ENCODE measurements at places on chromosomes 3 and 15.

DNA sequence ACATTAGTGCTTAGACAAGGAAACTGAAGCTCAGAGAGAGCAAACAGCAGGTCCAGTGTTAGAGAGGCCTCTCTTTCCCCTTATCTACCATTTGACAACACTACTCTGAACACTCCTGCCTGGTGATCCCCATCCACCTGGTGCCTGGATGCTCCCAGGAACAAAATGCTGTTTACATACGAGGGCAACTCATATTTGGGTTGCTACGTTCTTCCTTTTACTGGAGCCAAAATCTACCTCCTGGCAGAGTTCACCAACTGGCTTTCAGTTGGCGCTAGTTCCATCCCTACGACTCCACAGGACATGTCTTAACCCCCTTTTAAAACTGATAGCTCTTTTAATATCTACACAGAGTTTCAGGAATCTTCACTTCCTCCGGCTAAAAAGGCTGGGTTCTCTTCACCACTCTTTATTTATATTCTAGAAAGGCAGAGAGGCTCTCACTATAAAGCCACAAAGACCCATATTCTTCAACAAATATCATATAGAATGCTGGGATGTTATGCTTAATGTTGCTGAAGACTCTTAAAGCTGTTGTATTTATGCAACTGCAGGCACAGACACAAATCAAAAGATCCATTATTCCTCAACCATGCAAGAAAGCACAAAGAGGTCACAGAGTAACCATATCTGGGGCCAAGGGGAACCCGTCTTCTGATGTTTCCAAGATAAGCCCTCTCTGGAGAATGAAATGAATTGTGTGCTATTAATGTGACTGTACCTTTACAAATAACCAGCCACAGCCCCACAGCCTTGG is 47.9 kb downstream of the CCNB2 start:
- no peak for DNase-seq

DNA sequence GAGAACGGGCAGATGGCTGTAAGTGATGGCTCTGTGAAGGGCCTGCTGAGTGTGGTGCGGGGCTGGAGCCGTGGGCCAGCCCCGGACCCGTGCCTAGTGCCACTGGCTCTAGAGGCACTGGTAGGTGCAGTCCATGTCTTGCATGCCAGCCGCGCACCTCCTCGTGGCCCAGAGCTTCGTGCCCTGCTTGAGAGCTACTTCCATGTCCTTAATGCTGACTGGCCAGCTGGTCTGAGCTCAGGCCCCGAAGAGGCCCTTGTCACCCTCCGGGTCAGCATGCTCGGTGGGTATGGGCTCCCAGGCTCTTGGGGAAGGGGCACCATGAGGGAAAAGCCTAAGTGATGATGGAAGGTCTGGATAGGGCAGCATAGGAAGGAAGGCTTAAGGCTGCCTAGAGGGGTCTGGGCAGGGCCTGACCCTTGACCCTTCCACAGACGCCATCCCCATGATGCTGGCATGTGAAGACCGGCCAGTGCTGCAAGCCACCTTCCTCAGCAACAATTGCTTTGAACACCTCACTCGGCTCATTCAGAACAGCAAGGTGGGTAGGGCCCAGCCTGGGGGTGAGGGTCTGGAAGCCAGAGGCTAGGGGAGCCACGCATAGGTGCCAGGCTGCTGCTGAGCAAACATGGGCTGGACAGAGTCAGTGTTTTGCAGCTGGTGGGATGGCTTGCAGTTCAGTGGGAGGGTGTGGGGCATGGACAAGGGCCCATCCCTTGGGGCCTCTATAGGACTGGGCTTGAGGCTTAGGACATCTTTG is 12.1 kb downstream of the NBEAL2 start:
- no peak for DNase-seq

DNA sequence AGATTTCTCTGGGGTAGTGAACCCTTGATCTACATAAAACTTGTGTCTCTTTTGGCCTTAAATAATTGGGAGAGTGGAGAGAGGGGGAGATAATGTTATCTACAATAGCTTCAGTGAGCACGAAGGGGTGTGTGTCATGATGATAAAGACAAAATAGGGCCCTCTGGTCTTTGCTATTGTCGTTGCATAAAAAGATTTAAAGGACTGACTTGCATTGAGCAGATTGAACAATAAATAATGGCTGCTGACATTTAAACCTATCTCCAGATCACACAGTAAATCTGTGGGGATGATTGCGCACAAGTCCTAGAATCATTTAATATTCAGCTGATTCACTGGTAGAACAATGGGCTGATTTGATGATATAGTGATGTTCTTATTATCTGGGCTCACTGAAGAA is 71.3 kb upstream of the GAP43 start:
- DNase-seq = no peak

- DNase-seq = peak; percentile 4
These were observed 247.3 kb upstream of the SUCLG2 start for GRCh38 chr3:67901681-67902080.

- no peak for DNase-seq
These were observed 52.9 kb upstream of the ARL6 start for GRCh38 chr3:97711654-97712053.

- DNase-seq = no peak
These were observed 17.6 kb upstream of the TRAT1 start for GRCh38 chr3:108804966-108805365.
